ENCODE measurements at places on chromosomes 1 and 21.

- no peak for DNase-seq
These were observed 9.9 kb upstream of the BACE2 start for GRCh38 chr21:41158026-41158425.

DNA sequence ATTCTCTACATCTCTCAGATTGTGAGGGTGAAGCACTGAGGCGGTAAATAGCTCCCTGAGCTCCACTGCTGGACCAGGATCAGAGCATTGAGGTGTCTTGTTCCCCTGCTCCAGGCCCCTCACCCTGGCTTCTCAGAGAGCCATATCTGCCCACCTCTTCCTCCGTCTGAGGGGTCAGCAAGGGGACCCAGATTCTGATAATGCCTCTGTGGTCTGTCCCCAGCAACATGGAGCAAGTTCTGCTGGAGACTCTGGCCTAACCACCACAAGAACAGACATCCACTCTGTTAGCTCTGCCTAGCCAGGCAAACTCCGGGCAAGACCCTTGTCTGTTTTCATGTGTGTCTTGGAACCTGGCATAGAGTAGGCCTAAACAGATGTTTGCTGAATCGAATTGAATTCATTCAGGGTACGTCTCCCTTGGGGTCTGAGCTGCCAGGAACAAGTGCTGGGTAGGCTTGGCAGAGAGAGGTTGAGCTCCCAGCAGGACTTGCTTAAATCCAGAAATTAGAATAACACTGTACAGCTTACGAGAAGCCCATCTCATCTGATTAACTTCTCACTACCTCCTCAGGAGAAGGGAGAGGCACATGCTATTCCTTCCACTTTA is 2.3 kb downstream of the TRAF5 start:
- DNase-seq = no peak

DNA sequence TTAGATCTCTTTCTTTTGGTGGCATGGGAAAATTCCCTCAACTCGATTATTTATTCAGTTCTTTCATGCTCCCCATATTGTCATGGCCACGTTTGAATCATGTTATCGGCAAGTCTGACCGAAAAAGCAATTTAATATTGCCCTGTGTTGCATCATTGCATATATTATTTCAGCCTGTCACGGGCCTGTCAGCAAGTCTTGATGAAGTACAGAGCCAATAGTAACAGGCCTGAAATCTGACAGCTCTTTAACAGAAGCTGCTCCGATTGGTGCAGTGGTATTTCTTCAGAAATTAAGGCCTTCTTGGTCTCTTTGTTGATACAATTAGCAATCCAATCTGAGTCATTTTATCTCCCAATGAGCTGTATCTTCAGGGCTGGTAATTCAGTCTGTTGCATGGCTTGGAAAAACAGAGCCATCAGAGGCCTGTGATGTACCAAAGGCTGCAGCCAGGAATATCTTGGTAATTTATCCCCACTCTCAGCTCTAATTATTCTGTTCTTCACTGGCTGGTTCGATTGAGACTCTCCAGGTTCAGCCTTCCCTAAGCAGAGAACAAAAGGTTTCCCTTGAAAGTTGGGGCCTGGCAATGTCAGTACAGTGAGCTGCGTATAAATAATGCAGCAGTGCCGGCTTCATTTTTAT is 149.5 kb downstream of the FGGY start:
- DNase-seq = peak; percentile 65

DNA sequence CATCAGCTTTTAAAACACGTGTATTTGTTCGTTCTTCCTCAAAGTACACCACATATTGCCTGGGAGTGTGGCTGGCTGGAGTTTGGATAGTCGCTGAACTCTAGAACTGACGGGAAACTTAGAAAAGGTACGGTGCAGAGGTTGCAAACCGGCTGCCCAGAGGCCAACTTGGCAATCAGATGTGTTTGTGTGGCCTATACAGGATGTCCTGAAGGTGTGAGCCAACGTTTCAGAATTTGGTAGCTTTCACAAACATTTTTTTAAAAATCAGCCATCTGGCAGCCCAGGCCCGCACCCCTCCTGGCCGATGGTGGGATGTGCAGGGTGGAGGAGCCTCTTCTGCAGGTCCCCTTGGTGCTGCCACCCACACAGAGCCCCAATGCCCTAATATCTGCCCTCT is 73.6 kb upstream of the SLC25A33 start:
- DNase-seq = no peak

DNA sequence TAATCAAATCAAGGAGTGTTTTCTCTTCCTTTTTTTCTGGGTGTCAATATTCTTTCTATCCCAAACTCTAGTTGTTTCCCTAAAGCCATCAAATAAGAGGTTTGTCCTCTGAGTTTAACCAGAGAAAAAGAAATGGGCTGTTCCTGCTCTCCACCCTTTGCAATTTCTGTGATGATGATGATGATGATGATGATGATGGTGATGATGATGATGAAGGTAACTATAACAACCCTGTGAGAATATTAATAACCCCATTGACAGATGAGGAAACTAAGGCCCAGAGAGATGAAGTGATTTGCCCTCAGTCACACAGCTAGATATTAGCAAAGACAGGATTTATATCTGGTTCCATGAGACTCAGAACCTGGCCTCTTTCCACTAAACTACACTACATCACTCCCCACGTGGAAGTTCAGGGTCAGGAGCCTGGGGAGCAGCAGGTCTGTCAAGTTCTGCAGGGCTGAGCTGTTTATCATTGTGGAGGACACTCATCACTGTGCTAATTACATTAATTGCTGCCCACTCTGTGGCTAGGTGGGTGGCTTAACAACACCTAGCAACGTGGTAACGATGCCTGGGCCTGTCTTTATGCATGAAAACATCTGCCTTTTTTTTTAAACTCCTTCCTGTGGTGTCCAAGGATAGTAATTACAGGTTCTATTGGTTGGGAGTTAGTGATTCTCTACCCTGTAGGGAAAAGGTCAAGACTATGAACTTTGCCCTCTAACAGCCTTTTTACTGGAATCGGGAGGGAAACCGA is 19.0 kb upstream of the JUN start:
- no peak for DNase-seq

All from ELR (cell line).